ENCODE measurements at places on chromosomes 13 and 19.

GRCh38 chr19:49555600-49556411 is 24.6 kb downstream of the NOSIP start:
- peak; percentile 77 for DNase-seq

DNA sequence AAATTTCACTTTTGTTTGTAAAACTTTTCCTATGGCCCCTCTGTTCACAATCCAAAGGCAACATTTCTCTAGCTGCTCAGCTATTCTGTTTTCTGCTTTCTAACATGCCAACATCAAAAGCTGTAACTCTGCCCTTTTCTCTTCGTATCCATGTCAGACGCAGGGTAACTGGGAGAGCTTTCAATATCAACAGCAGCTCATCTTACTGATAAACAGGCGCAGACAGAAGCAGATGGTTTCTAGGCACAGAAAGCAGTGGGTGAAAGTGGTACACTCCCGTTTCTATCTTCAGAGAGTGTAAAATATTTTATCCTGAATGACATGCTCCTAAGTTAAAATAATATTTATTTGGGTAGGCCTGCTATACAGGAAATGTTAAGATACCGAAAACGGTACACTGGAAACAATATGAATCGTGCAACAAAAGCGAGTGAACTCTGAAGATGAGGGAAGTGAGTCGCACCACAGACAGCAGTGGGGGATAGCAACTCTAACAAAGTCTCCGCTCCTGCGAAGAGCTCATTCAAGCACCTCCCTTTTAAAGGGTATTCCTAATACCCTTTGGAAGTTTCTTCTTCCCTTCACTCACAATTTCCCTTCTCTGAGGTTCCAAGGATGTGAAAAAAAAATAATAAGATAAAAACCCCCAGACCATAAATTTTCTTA is 798.3 kb downstream of the GPC5 start:
- no peak for DNase-seq

- DNase-seq: no peak
Observed at GRCh38 chr13:29103065-29103800, 283.1 kb downstream of the MTUS2 start.

DNA sequence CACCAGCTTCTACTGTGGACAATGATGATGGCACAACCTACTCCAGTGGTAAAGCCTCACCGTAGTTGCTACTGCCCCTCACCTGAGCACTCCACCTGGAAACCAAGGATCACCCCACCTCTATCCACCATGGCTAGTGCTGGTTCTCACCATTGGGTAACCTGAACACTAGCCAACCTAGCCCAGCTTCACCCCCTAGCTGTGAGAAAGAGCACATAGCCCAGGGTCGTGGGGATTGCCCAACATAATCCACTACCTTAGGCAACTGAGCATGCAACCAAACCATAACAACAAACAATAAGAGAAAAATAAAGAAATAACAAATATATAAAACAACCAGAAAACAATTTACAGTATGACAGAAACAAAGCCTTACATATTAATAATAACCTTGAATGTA is 560.1 kb downstream of the DIAPH3 start:
- no peak for DNase-seq

DNA sequence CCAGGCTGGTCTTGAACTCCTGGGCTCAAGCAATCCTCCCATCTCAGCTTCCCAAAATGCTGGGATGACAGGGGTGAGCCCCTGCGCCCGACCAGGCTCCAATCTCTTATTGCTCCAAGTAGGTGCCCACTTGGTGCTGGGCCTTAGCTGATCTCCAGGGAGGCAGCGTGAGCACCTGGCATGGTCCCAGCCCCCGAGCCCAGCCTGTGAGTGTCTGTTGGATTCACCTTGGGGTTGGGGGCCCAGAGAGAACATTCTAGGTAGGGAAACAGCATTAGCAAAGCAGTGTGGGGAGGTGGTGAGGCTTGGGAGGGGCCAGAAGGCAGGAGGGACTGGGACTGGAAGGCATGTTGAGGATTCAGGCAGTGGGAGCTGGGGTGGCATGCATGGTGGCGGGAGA is 45.5 kb downstream of the DNM2 start:
- DNase-seq: no peak

- DNase-seq: no peak
Observed at GRCh38 chr13:21074546-21074945, 13.2 kb upstream of the LATS2 start.

GRCh38 chr19:12804051-12804450 is 2.2 kb downstream of the THSD8 start:
- no peak for DNase-seq

DNA sequence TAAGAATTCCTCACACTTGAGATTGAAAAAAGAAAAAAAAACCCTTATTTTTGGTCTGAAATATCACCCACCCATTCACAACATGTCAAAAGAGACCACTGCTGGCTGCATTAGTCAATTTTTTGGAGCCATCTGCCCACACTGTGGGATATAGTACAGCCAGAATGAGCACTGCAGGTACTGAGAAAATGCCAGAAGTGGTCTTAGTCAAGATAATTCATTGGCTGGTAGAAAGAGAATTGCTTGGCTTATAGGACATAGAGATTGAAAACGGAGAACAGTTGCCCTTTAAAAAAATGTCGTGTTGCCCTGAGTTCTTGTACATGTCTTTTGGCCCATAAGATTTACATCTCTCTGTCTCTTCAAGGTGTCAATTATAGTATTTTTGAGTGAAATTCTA is 1899.5 kb downstream of the OLFM4 start:
- no peak for DNase-seq

GRCh38 chr13:66139701-66140100 is 1090.4 kb downstream of the PCDH9 start:
- DNase-seq: no peak

DNA sequence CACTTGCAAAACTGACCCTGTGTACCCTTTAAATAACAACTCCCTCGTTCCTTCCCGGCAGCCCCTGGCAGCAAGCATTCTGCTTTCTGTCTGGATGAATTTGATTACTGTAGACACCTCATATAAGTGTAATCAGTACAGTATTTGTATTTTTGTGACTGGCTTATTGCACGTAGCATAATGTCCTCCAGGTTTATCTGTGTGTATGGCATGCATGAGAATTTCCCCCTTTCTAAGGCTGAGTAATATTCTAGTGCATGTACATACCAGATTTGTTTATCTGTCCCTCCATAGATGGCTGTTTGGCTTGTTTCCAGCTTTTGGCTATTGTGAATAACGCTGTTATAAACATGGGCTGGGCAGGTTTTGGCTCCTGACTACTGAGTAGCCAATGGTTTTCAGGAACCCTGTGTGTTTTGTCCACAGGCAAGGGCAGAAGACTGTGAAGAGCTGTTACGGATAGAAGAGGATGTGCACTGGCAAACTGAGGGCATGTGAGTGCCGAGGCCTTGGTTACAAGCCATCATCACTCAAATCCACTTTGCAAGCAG is 98.0 kb downstream of the ESD start:
- no peak for DNase-seq

DNA sequence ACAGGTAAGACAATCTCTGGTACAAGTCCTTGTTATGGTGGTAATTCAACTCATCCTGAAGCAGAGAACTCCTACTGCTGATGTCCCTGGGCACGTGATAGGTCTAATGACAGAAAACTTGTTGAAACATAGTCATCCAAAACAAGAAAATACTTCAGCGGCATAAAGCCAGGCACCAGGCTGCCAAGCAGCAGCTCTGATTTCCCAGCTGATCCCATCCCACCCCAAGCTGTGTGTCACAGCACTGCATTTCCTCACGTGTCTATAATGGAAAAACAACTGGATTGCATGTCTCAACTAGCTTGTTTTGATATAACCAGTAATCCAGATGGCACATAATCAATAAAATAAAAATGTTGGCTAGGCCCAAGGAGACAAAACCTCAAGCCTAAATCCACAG is 64.8 kb downstream of the MIPEP start:
- DNase-seq: no peak

DNA sequence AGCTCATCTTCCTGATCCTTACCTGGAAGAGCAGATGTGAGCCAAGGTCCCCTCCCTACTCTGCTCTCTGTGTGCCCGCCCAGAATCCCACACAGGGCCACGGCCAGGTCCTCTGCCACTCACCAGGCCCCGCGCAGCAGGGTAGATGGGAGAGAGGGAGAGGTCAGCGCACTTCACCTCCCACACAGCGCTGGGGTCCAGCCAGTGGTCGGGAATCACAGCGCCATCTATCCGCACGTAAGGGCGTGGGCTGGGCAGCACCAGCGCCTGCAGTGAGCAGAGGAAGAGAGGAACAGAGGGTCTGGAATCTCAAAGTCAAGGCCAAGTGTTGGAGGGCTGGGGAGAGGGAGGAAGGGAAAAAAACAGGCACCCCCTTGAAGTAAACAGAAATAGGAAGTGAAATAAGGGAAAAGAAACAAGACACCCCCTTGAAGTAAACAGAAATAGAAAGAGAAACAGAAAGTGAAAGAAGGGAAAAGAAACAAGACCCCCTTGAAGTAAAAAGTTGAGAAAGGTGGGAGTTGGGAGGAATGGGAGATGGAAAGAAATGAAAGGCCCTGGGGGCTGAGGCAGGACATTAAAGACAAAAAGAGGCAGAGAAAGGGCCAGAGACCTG is 7.0 kb upstream of the PLA2G4C start:
- DNase-seq: no peak

DNA sequence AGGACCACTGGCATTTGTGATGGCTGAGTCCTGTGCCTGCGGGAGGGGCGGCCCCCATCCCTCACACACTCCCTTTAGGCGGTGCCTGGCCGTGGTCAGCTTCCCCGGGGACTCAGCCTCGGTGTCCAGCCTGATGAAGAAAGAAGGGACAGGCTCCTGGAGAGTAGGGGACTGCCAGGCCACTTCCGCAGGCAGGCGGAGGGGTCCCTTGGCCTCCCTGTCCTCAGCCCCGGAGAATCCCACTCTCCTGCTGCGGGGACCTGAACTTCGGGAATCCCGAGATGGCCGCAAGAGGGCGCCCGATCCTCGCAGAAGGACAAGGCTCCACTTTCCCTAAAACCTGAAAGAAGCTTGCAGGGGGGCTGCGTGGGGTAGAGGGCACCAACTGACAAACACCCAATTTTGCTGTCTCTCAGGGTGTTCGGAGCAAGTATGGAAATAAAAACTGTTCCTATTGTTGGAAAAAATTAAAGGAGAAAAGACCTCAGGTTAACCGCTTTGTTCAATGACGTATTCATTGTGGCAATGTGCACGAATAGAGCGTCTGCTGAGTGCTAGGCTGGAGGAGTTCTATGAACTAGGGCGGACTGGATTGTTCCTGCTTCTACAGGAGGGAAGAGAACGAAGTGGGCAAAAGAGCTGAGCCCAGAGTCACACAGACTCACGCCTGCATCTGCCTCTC is 297.3 kb downstream of the ZNF536 start:
- no peak for DNase-seq

DNA sequence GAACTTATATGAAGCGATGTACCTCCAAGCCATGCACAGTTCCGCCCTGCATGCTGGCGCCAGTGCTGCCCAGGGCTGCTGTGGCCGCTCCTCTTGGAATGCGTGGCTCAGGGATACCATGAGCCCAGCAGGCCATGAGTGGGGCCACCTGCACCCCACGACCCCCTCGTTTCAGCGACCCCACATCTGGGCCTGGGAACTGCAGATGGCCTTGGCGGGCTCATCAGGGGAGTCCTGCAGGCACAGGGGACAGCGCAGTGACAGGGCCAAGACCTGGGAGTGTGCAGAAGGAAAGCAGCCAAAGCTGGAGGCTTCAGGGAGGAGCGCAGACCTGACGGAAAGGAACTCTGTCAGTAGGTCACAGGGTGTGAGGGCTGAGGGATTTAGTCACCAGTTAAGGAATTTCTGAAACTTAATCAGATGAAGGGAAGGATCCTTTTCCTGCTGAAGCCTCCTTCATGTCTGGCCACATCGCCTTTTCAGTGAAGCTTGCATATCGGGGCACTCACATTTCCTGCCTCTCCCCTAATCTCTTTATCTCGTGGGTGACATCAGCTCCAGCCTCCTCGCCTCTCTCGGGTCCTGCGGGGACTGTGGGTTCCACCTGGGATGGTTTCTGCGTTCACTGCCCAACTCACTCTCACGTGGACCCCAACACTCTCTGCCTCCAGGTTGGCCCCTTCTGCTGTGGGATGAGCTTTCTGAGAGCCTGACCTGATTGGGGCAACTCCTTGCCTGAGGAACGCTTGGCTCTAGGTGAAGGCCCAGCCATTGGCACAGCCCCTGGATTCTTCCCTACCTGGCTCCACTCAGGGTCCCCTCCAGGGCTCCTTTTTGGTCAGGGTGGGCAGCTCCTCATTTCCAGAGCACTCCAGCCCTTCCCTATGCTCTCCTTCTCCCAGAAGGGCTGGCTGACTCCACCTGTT is 123.5 kb downstream of the CRYL1 start:
- no peak for DNase-seq

DNA sequence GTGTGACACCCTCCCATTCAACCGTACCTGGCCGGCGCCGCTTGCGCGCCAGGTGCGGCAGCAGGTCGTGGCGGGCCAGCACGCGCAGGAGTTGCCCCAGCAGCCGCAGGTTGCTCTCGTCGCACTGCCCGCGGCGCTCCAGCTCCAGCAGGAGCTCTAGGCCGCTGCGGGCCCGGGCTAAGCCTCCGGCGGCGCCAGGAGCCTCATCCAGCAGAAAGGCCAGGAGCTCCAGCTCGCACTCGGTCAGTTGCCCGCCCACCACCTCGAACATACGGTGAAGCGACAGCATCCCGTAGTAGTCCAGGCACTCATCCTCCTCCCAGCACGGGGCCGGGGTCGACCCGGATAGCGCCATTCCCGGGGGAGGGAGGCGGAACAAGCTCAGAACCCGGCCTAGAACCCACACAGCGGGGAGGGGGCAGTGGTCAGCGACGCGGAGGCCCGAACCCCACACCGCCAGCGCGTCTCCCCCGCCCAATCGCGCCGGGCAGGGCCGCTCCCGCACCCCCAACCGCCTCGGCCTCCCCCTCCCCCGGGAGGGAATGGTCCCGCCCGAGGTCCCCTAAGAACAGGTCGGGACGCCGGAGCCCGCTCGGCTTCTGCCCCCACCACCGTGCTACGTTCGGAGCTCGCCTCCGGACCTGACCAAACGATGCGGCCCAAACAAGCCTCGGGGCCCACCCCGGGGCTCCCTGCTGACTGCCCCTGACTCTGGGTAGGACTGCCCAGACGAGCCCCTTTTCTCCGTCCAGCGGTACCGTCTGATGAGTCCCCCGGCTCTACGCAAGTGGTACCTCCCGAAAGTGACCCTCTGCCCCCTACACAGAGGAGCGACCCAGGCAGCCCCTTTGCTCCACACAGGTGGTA is 591 bp downstream of the DEDD2 start:
- DNase-seq: no peak

- DNase-seq: no peak
Observed at GRCh38 chr13:35856721-35857364, 274.3 kb downstream of the DCLK1 start.

GRCh38 chr19:48933382-48933932 is at the start of gene DHDH:
DHDH (plus strand) TSS chr19:48933699; CDS start chr19:48933722, 23 bp downstream.
- peak; percentile 70 for DNase-seq

- DNase-seq: no peak
Observed at GRCh38 chr19:45592366-45592765, 7.8 kb upstream of the OPA3 start.

DNA sequence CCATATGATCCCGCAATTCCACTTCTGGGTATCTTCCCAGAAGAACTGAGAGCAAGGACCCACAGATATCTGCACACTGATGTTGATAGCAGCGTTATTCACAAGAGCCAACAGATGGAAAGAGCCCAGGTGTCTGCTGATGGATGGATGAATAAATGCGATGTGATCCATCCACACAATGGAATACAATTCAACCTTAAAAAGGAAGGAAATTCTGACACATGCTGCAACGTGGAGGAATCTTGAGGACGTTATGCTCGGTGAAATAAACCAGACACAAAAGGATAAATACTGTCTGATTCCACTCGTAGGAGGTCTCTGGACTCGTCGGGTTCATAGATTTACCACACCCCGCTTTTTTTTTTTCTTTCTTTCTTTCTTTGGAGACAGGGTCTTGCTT is 21.8 kb downstream of the ARHGEF18 start:
- no peak for DNase-seq
